ENCODE measurements at places on chromosomes 7 and 10.

DNA sequence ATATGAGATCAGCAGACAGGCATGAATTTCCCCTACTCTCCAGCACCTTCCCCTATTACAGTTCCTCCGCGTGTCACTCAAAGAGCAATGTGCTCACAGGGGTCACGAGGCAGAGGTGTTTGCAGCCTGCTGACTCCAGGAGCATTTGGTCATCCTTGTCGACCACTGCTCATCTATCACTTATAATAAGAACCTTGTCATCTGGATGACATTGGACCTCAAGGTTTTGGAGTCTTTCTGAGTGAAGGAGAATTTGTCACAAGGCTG lies 32.9 kb upstream of the PLPP4 start:
- DNase-seq, result no peak

GRCh38 chr10:44935966-44936295 lies 23.7 kb upstream of the RASSF4 start:
- no peak for DNase-seq

GRCh38 chr10:124740369-124741280 lies 3.6 kb downstream of the FAM53B start:
- peak; percentile 53 for DNase-seq

DNA sequence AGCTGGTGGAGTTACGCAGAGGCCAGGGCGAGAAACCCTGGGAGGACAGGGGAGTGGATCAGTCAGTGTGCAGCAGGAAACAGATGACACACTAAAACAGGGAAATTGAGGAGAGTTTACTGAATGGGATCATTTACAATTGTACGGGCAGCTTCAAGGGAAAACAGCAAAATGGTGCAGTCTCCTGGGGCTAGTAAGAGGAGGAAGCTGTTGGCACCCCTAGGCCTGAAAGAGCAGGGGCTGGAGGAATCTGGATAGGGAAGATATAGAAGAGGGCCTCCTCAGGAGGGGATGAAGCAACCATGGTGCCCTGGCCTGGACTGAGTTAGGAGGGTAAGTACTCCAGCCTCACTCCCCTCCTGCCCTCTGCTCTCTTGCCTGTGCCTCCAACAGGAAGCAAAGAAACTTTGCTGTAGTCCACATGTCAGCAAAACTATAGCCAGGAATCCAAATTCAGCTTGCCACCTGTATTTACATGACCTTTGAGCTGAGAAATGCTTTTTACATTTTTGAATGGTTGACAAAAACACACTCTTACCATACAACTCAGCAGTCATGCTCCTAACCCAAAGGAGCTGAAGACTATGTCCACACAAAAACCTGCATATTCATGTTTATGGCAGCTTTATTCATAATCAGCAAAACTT lies 52.3 kb upstream of the OPN4 start:
- DNase-seq, result no peak

DNA sequence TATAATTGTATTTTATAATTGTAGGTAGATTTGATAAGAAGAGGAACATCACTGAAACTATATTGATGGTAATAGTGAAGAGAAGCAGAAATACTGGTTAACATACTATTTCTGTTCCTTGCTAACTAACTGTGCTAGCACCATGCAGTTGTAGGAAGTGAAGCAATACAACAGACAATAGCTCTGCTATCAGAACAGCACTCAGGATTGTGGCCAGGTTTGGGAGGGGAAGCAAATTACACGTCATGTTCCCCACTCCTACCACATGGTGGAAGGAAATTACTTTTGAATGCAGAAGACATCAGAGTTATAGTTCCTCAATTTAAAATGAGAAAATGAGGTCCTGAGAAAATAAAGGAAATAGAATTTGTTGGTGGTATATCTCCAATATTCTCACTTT lies 151.1 kb downstream of the DGKB start:
- DNase-seq, result no peak

DNA sequence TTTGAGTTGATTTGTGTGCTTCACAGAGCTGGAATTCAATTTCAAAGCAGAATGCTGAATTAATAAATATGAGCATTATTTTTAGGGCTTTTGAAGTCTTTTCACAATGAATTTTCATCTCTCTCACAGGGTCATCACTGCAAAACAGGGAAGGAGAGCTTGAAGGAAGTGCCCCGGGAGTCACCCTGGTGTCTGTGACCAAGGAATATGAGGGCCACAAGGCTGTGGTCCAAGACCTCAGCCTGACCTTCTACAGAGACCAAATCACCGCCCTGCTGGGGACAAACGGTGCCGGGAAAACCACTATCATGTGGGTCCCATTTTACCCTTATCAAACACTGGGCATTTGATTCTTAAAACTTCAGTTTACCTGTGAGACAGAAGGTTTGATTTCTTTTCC lies 217.7 kb downstream of the ABCA13 start:
- no peak for DNase-seq

DNA sequence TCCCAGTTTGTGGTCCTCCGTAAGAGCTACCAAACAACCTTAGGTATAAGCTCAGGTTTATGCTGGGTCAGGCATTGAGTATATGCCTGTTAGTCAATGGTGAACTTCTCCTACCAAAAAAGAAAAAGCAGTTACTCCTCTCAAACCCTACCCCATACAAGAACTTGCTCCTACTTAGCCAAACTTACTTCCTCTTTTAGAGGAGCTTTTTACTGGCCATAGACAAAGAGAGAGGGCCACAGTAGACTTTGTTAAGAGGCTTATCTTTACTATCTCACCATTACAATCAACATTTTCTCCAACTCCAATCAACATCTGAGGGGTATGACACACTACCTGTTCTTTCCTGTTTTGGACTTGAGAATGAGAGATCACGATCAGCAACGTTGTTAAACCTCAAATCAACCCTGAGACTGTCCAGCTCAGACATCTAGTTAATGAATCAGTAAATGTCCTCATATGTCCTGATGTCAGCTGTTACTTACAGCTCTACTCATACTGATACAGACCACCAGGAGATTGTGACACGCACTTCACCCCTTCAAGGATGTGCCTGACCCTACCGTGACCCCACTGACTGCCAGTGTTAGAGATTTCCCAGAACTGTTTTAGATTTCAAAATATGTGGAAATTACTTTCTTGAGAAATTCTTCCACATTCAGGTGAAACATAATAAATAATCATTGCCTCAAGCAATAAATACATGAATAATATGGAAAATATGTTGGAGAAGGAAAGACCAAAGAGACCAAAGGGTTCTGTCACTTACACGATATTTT lies 18.4 kb upstream of the CCDC71L start:
- no peak for DNase-seq

DNA sequence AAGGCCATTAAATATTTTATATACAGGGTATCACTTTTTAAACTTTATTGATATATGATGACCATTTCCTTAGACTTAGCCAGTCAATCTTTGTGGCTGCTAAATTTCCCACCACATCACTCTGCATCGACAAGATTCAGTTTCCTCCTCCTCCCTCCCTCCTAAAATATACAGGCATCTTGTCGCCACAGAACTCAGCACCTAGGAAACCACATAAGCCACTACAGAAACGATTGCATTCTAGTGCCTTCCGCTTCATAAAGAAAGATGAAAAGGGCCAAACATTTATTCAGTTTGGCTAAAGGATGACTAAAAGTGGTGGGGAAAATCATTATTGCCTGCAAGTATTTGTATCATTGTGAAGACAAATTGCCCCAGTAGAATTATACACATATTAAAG lies 30.7 kb downstream of the ERCC6 start:
- DNase-seq, result no peak

DNA sequence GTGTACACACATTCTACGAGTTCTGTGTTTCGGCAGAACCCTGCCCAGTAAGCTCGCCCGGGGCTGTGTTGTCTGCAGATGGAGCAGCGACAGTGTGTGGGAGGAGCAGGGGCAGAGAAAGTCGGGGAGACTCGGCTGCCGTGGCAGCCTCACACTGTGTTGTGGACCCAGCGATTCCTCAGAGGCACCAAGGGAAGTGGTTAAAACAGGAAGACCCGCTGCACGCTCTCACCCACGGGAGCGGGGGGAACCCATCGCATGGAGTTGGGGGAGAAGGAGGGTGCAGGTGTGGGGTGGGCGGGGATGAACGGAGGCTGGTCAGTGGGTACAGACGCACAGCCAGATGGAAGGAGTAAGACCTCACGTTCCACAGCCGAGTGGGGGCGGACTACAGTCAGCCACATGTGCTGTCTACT lies 250.2 kb downstream of the ELFN1 start:
- no peak for DNase-seq

- DNase-seq, result peak; percentile 80
These were observed 148.1 kb downstream of the SLIT1 start for GRCh38 chr10:97037365-97038361.

GRCh38 chr7:35261476-35262285 lies 7.8 kb upstream of the TBX20 start:
- peak; percentile 71 for DNase-seq

DNA sequence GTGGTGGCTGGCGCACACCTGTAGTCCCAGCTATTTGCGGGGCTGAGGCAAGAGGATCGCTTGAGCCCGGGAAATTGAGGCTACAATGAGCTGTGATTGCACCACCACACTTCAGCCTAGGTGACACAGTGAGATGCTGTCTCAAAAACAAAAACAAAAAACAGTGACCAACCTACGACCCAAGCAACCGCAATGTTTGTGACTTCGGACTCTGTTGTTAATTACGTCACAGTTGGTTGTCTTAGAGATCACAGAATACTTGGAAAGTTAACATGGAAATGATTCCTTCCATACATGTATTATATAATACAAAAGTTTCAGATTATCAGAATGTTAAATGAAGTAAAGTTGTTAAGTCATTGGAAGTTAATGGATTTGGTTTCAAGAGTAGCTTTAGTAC lies 106.2 kb downstream of the REEP3 start:
- DNase-seq, result no peak

GRCh38 chr10:66463611-66464010 lies 462.2 kb upstream of the LRRTM3 start:
- peak; percentile 77 for DNase-seq

- no peak for DNase-seq
These were observed 58.2 kb upstream of the SLC25A13 start for GRCh38 chr7:96380111-96380512.

DNA sequence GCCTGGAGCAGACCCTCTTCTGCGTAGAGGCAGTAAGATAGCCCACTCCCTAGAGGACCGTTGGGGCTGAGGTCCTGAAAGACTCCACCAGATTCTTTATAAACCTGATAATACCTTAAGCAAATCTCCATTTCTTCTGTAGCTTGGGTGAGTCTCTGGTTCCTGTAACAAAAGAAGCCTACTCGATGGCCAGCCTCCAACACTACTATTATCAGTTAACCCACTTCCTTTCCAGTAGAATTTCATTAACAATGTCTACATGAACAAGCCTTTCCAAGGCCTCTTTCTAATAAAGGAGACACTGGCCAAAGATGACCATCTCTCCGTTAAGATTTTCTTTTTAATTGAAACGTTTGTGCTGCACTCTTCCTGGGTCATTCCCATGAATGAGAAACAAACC lies 201.7 kb upstream of the KCTD7 start:
- no peak for DNase-seq

DNA sequence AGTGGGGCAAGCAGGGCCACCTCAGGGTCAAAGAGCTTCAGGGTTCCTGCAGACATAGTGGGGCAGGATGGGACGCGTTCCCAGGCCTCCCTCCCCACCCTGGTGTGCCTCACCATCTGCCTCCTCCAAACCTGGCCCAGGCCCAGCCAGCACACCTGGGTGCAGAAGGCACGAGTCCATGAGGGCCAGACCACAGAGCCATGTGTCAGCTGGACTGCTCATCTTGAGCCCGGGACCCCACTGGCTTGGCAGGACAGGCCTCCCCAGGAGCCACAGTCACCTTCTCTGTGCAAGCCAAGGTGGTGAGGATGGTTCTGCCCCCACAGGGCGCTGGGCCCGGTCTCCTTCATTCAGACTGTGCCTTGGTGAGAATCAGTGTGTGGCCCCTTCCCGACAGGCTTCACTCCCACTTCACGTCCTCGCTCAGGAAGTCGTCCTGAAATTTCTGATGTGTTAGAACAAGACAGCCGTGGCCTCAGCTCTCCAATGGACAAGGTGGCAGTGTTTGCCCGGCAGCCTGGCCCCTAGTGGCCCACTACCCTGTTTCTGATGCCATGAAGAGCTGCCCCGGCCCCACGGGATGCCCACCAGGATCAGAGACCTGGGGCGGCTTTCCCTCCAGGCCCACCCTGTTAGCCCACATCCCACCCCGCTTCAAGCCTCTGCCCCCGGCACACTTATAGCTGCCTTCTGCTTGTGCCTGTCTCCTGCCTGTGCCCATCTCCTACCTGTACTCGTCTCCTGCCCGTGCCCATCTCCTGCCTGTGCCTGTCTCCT lies 59.6 kb upstream of the EBF3 start:
- no peak for DNase-seq

DNA sequence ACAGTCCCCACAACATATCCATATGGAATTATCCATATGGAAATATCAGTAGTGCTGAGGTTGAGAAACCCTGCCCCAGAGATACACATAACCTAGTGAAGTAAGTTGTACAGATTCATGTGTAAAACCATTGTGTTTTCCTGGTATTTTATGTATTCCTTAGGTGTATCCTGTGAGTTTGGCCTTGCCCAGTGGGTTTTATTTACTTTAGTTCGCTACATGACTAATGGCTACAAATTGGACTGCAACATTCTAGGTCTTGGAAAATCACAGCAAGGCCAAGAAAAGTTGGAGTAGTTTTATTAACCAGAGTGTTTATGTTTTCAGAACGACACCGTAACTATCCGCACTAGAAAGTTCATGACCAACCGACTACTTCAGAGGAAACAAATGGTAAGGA lies 1.4 kb downstream of the RPS24 start:
- no peak for DNase-seq

DNA sequence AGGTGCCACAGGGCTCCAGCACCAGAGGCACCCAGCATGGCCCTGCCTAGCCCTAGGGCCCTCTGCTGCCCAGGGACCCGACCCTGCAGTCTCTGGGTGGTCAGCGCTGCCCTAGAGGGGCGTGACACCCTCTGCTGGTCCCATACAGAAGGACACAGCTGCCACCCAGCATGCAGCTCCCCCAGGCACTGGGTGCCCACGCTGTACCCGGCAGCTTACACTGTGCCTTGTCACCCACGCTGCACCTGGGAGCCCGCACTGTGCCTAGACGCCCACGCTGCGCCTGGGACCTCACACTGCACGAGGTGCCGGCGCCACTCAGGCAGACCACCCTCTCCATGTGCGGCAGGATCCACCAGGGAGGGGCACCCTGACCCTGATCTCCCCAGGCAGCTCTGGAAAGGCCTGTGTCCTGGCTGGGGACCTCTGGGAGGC lies 55.2 kb downstream of the PWWP2B start:
- no peak for DNase-seq

GRCh38 chr7:108463613-108464012 lies 7.4 kb upstream of the NRCAM start:
- DNase-seq, result no peak

DNA sequence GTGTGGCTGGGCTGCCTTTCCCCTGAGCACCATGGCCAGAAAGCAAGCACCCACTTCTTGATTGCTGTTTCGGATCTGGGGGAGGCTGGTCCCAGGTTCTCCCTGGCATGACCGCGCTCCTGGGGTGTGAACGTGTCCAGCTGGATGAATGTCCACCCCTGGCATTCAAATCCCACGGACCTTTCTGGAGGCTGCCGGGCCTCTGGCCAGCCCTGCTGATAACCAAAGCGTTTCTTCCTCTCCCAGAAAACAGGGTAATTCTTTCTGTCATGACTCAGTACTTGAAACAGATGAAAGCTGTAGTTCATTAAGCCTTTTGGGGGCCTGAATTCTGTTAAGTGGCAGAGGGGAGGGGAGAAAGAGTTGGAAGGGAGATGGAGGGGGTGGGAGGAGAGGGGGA lies 73.1 kb upstream of the SAMD8 start:
- DNase-seq, result peak; percentile 22

GRCh38 chr10:120365872-120366271 lies 91.2 kb upstream of the PLPP4 start:
- no peak for DNase-seq

GRCh38 chr7:17530244-17530643 lies 231.8 kb downstream of the AHR start:
- no peak for DNase-seq

GRCh38 chr7:128041203-128041602 lies 10.0 kb upstream of the LRRC4 start:
- no peak for DNase-seq
